Colonic mucosa (tissue), 4 donors: ENCODE measurements at places on chromosomes 5 and 9.

- DNase-seq, result no peak
Observed at GRCh38 chr5:15254607-15255006, 245.4 kb upstream of the FBXL7 start.

GRCh38 chr9:26163931-26164330 lies 485.7 kb upstream of the TUSC1 start:
- DNase-seq, result no peak

DNA sequence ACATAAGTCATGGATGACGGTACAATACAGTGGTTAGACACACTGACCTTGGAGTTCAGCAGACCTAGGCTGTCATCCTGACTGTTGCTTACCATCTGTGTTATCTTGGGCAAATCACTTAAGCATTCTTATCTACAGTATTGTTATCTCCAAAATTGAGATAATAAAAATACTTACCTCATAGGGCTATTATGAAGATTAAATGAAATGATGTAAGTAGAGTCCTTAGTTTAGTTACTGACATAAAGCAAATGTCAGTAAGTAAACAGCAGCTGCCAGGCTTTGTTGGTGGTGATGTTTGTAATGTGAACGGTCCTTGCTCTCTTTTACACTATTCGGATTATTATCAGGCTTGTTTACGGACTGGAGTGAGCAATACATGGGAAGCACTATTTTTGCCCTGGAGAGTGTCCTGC lies 107.3 kb upstream of the DPYSL3 start:
- no peak for DNase-seq

DNA sequence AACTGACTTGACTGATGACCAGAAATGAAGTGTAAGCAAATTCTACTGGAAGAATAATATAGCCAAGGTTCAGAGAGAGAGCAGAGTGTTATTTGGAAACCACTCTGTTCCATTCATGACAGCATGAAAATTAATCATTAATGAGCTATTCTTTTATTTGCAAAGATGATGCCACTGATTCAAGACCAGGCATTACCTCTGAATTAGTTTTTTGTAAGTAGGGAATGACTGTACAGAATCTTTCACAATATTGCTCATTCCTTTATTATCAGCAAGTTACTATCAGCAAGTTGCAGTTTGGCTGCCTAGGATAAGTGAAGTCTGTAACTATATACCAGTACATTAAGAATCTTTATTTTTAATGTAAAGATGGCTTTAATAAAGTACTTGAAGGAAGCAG lies 75.1 kb upstream of the RGMB start:
- DNase-seq, result no peak

- DNase-seq, result no peak
Observed at GRCh38 chr5:139961435-139962157, 81.5 kb downstream of the NRG2 start.

DNA sequence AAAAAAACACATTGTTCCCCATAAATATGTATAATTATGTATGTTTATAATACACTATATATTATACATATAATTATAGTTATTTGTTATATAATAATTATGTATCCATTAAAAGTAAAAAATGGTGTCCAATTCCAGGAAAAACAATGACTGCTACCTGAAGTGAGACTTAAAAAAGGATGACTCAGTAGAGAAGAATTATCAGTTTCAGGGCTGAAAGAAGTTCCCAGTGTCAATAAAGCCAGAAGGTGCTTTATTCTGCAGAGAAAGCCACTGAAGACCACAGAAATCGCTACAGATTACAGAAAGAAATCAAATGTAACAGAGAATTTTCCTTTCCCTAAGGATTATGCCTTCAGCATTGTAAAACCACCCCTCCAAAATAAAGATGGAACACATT lies 50.9 kb downstream of the ANKRD31 start:
- no peak for DNase-seq

DNA sequence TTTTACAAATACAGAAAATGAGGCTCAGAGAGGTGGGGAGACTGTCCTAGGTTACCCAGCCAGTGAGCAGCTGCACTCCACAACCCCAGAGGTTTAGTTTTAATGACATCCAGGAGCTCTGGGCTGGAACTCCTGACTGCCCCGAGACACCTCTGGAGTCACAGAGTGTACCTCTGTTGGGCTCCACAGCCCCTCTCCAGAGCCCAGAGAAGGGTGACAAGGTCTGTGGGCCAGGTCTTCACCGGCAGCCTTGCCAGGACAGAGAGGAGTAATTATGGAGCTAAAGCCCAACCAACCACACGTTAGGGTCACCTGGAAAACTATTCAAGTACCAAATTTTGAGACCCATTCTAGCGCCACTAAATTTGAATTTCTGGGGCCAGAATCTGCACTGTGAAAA lies 11.1 kb downstream of the CDX1 start:
- no peak for DNase-seq

GRCh38 chr9:123541411-123541810 lies 185.4 kb downstream of the CRB2 start:
- no peak for DNase-seq

GRCh38 chr5:31185951-31186350 lies 7.5 kb upstream of the CDH6 start:
- DNase-seq, result no peak

- peak; percentile 20 for DNase-seq
Observed at GRCh38 chr9:83280790-83281189, 217.8 kb upstream of the RASEF start.

DNA sequence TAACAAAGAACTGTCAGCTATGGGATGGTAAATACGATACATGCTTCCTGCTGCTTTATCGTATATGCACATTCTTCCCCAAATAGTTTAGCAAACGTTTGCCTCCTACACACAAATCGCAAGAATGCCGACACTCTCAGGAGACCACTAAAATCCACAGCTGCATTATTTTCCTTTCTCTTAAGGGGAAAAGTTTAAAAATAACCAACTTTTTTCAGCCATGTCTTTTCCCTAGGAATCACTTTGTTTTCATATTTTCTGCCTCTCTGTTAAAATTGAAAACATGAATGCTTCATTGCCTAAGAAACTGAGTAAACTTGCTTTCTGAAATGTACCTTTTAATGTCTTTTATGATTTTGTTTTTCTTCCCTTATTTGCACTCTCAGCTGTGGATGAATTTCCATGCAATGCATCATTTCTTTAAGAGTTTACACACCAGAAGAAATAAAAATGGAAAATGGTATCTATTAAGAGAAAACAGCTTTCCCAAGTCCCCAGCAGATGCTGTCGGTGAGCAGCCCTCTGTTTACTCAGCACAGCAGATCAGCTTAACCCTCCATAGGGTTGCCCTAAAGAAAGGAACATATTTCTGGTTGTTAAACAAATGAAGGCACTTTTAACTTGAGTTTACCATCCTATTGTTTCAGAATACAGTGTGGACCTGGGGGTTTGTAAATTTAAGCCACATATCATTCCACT lies 66.2 kb downstream of the IZUMO3 start:
- DNase-seq, result no peak

DNA sequence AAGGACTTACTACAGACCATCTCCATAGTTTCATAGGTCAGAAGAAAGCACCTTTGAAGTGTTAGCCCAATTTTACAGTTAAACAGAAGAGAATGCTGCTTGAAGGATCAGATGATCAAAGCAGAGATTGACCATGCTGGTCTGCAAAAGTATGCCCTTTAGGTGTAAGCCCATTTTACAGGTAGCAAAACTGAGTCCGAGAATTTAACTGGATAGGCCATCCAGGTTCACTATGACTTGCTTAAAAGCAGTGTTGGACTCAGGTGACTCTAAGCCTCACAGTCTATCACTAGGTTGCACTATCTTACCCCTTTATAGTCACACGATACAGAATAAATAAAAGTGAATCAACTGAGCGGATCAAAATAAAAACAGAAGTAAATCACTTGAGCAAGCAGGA lies 212.7 kb downstream of the DCP2 start:
- no peak for DNase-seq
